CD8-positive, alpha-beta memory T cell (primary cell): ENCODE measurements at places on chromosomes 1 and 21. TPM values are rescaled to one million over a fixed set of nuclear protein-coding genes. Genes with fewer than 3 reads are reported as not detected.

GRCh38 chr1:223074445-223075300 lies 68.4 kb downstream of the TLR5 start:
- DNase-seq, result no peak
- H3K27ac ChIP-seq, result no peak overlapping the region
- H3K4me1 ChIP-seq, result no peaks in the 10 kb centered on the region
- H3K27me3 ChIP-seq, result no peaks in the 10 kb centered on the region

- no peaks in the 10 kb centered on the region for H3K4me1 ChIP-seq
- no peaks in the 10 kb centered on the region for H3K27me3 ChIP-seq
- DNase-seq, result no peak
- H3K4me3 ChIP-seq, result no peak overlapping the region
- H3K27ac ChIP-seq, result no peak overlapping the region
Measured at GRCh38 chr21:46675595-46676280, 40.3 kb downstream of the PRMT2 start.

- DNase-seq, result no peak
- no peak overlapping the region for H3K4me3 ChIP-seq
- no peaks in the 10 kb centered on the region for H3K36me3 ChIP-seq
- no peaks in the 10 kb centered on the region for H3K4me1 ChIP-seq
Measured at GRCh38 chr1:237054313-237054712, 12.3 kb downstream of the RYR2 start.

- H3K27me3 ChIP-seq, result no peaks in the 10 kb centered on the region
- no peaks in the 10 kb centered on the region for H3K4me1 ChIP-seq
- H3K4me3 ChIP-seq, result no peak overlapping the region
Measured at GRCh38 chr1:7263021-7263960, 478.0 kb downstream of the CAMTA1 start.

AVPR1B gene
- total RNA-seq, result not detected

TCP10L gene
- not detected for total RNA-seq

GRCh38 chr1:89035080-89035479 lies 12.4 kb upstream of the GBP3 start:
- no peak overlapping the region for H3K4me3 ChIP-seq
- H3K36me3 ChIP-seq, result no peaks in the 10 kb centered on the region
- H3K27ac ChIP-seq, result no peak overlapping the region

- no peaks in the 10 kb centered on the region for H3K4me1 ChIP-seq
- no peak overlapping the region for H3K27ac ChIP-seq
- DNase-seq, result no peak
- no peaks in the 10 kb centered on the region for H3K36me3 ChIP-seq
- H3K4me3 ChIP-seq, result no peak overlapping the region
- no peaks in the 10 kb centered on the region for H3K27me3 ChIP-seq
Measured at GRCh38 chr1:17930635-17931034, 175.5 kb downstream of the ACTL8 start.

DNA sequence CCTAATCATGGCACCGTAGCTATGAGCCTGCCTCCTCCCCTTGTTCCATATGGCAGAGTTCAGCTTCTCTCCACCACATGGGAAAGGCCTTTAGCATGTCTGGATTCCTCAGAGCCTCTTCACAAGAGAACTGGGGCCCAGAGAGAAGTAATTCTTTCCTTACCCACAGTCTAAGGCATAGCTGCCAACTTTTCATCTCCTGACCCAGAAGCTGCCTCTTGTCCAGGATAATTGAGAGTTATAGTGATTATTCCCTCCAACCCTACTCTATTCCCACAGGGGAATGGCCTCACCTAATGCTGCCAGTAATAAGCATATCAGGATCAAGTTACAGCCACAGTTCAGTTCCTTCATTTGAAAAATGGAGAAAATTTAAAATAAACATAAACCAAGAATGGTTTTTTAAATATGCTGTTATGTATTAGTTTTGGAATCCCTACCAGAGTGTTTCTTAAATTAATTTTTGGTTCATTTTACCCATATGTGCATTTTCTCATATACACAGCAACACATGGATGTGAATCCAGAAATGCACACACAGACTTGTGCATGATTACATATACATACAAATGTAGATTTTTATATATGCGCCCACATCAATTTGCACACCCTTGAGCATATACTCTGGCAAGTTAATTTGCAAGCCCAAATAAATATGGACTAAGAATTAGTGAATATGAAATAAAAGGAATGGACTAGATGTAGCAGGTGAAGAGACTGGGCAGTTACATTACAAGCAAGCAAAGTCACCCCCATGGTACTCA lies 63.9 kb upstream of the WARS2 start:
- H3K27ac ChIP-seq, result no peak overlapping the region
- H3K4me3 ChIP-seq, result no peak overlapping the region
- H3K27me3 ChIP-seq, result no peaks in the 10 kb centered on the region
- no peaks in the 10 kb centered on the region for H3K4me1 ChIP-seq
- H3K36me3 ChIP-seq, result no peaks in the 10 kb centered on the region

SERTAD4 gene
- total RNA-seq, result not detected

DNA sequence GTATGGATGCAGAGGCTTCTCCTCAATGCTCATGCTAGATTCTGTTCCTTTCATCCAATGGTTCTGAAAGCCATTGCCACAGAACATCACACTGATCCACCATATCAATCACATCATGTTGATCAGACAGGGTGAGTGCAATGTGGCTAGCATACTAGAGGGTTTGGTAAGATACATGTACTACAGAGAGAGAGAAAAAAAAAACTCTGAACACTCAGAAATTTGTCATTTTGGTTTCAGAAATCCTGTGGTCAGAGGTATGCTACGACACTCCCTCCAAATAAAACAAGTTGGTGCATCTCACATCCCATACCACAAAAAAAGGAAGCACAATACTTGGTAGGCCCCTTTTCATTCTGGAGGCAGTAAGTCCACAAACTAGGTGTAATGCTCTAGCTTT lies 35.4 kb downstream of the OR10J1 start:
- H3K4me3 ChIP-seq, result no peak overlapping the region
- no peaks in the 10 kb centered on the region for H3K27me3 ChIP-seq
- H3K4me1 ChIP-seq, result no peaks in the 10 kb centered on the region
- H3K27ac ChIP-seq, result no peak overlapping the region
- no peak for DNase-seq

- DNase-seq, result no peak
- no peaks in the 10 kb centered on the region for H3K4me1 ChIP-seq
Measured at GRCh38 chr1:228366866-228367741, 39.5 kb downstream of the TRIM11 start.

GRCh38 chr21:44377201-44377921 lies 23.9 kb downstream of the TRPM2 start:
- no peak overlapping the region for H3K27ac ChIP-seq
- H3K36me3 ChIP-seq, result no peaks in the 10 kb centered on the region
- H3K27me3 ChIP-seq, result peaks cover 8% of the 10 kb centered on the region
- no peak overlapping the region for H3K4me3 ChIP-seq

GRCh38 chr1:226873771-226874578 lies 3.6 kb downstream of the PSEN2 start:
- no peak for DNase-seq
- no peaks in the 10 kb centered on the region for H3K27me3 ChIP-seq
- no peaks in the 10 kb centered on the region for H3K36me3 ChIP-seq
- H3K4me3 ChIP-seq, result no peak overlapping the region

COQ8A gene
- 35.2 TPM for total RNA-seq

GRCh38 chr1:93735722-93736121 lies 54.1 kb upstream of the BCAR3 start:
- no peak overlapping the region for H3K4me3 ChIP-seq
- no peaks in the 10 kb centered on the region for H3K4me1 ChIP-seq
- H3K27ac ChIP-seq, result no peak overlapping the region
- DNase-seq, result no peak
- H3K27me3 ChIP-seq, result no peaks in the 10 kb centered on the region

DNA sequence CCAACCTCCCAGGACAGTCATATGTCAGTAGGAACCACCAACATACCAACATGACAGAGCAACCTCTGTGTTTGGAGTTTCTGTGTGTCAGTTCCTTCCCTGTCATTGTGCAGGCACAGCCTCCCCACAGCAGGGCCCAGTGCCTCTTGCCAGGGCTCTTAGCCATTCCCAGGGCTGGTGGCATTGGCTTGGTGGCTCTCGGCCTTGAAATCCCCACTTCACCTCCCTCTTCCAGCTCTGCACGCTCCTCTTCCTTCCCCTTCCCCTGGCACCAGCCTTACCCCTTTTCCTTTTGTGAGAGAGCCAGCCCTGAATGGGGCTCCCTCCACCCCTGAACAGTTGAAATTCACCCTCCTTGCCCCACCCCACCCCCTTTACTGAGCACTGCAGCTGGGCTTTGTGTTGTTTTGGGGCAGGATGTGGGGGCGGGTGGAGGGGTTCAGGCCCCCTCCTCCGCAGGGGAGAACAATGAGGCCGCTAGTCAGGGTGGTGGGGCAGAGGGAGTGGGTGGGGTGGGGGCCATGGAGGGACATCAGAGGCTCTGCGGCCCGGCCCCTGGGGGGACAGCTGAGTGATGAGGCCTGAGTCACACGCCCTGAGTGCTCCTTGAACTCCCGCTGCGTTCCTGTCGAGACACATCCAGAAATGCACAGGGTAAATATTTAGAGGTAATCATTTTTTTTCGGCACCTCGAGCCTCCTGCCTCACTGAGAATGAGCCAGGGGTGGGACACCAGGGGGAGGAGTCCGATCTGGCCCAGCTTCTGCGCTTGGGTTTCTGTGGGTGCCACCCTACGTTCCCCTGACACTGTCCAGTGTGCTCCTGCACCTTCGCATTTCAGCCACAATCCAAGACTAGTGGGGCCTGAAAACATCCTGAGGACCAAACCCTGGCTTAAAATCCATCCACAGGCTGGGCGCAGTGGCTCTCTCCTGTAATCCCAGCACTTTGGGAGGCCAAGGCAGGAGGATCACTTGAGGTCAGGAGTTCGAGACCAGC lies 28.6 kb downstream of the LGR6 start:
- H3K4me1 ChIP-seq, result no peaks in the 10 kb centered on the region
- DNase-seq, result no peak
- H3K27me3 ChIP-seq, result no peaks in the 10 kb centered on the region
- H3K36me3 ChIP-seq, result no peaks in the 10 kb centered on the region

GRCh38 chr1:156402331-156403020 lies 33.5 kb downstream of the RHBG start:
- DNase-seq, result no peak
- H3K27me3 ChIP-seq, result no peaks in the 10 kb centered on the region
- no peak overlapping the region for H3K27ac ChIP-seq

ALX3 gene
- not detected for total RNA-seq

DNA sequence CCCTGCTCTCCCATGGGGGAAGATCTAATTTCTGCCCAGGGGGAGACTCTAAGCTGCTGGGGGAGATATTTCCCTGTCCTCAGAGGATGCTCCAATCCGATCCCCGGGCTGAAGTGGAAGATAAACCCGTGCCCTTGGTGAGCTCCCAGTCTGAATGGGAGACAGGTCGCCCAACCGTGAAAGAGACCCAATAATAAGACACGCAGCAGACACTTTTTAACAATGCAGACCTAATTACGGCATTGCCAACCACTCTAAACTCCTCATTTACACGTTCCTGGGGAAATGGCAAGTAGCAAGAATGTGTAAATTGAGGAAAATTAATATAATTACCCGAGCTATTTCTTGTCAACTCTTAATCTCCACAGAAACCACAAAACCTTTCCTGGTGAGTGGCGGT lies 48.7 kb upstream of the ACTL8 start:
- no peak overlapping the region for H3K27ac ChIP-seq
- no peak for DNase-seq
- no peaks in the 10 kb centered on the region for H3K4me1 ChIP-seq

- H3K4me3 ChIP-seq, result peak overlapping the region; percentile 30
- no peaks in the 10 kb centered on the region for H3K27me3 ChIP-seq
- H3K27ac ChIP-seq, result peak overlapping the region; percentile 84
- H3K4me1 ChIP-seq, result peaks cover 67% of the 10 kb centered on the region
- peak; percentile 96 for DNase-seq
Measured at GRCh38 chr1:22039594-22040285, 12.8 kb upstream of the CDC42 start.

- no peak overlapping the region for H3K27ac ChIP-seq
- no peaks in the 10 kb centered on the region for H3K27me3 ChIP-seq
- H3K36me3 ChIP-seq, result no peaks in the 10 kb centered on the region
Measured at GRCh38 chr1:167066333-167067122, 23.6 kb downstream of the GPA33 start.

- no peaks in the 10 kb centered on the region for H3K4me1 ChIP-seq
- no peak overlapping the region for H3K4me3 ChIP-seq
- no peak for DNase-seq
- no peaks in the 10 kb centered on the region for H3K36me3 ChIP-seq
Measured at GRCh38 chr1:21902026-21903012, 34.8 kb downstream of the HSPG2 start.

DNA sequence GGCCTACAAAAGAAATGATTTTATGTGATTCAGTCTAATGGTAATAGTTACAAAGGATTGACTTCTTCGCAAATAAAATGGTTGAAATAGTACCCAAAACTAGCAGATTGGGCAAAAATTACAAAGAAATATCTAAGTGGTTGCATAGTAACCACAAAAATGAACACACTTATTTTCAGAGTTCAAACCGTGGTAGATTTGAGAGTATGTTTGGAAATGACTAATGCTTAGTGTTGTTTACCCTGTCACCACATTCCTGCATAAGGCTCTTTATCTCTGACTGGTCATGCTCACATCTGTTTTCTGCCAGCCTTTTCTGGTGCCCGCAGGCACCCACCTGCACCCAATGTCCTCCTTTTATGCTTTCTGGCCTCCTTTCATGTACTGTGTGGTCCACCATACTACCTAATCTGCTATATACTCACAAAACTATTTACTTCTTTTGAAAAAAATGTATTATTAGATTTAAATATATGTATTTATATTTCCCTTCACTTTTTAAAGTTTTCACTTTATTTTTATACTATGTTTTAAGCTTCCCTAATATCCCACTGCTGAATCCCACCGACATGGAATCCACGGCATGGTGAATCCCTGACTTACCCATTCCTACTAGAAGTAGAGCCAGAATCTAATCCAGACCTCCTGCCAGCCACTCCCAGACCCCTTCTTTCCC lies 30.3 kb downstream of the PTPRC start:
- peak; percentile 20 for DNase-seq
- peaks cover 96% of the 10 kb centered on the region for H3K4me1 ChIP-seq
- H3K36me3 ChIP-seq, result peaks cover 3% of the 10 kb centered on the region
- H3K4me3 ChIP-seq, result no peak overlapping the region
- peak overlapping the region; percentile 22 for H3K27ac ChIP-seq

DNA sequence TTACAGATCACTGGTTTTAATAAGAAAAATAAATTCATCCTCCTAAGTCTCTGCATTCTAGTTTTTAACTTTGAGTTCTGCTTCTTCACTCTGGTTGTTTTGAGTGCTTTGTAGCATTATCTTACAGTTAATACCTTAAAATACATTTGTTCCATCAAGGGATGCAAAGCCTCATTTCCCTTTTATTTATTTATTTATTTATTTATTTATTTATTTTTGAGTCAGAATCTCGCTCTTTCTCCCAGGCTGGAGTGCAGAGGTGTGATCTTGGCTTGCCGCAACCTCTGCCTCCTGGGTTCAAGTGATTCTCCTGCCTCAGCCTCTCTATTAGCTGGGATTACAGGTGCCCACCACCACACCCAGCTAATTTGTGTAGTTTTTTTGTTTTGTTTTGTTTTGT lies 147.8 kb downstream of the ZNF326 start:
- H3K4me1 ChIP-seq, result no peaks in the 10 kb centered on the region
- no peak overlapping the region for H3K4me3 ChIP-seq
- no peak for DNase-seq
- no peaks in the 10 kb centered on the region for H3K36me3 ChIP-seq
- H3K27ac ChIP-seq, result no peak overlapping the region

- H3K4me3 ChIP-seq, result peak overlapping the region; percentile 82
- peaks cover 73% of the 10 kb centered on the region for H3K4me1 ChIP-seq
- peaks cover 4% of the 10 kb centered on the region for H3K36me3 ChIP-seq
Measured at GRCh38 chr1:167454894-167455785, 63.2 kb downstream of the CD247 start.

GRCh38 chr1:215900684-215901083 lies 333.6 kb downstream of the KCTD3 start:
- H3K4me1 ChIP-seq, result no peaks in the 10 kb centered on the region
- no peaks in the 10 kb centered on the region for H3K27me3 ChIP-seq
